ENCODE measurements at places on chromosomes 5 and 9. TPM values are rescaled to one million over a fixed set of nuclear protein-coding genes. Genes with fewer than 3 reads are reported as not detected.

LCN9 gene
- total RNA-seq: not detected

FBN2 gene
- total RNA-seq: 0.82 TPM

- H3K36me3 ChIP-seq: no peaks in the 10 kb centered on the region
- H3K4me1 ChIP-seq: no peaks in the 10 kb centered on the region
- H3K27me3 ChIP-seq: peaks cover 69% of the 10 kb centered on the region
- no peak overlapping the region for H3K27ac ChIP-seq
Measured at GRCh38 chr5:135466178-135467050, 14.3 kb upstream of the TIFAB start.

GRCh38 chr5:60945813-60946187 is 795 bp downstream of the NDUFAF2 start:
- H3K27me3 ChIP-seq: no peaks in the 10 kb centered on the region
- no peak for DNase-seq
- peak overlapping the region; percentile 88 for H3K27ac ChIP-seq
- H3K4me3 ChIP-seq: peak overlapping the region; percentile 64

GRCh38 chr9:124771867-124772679 is 962 bp upstream of the NR6A1 start:
- peak; percentile 75 for DNase-seq
- H3K27ac ChIP-seq: peak overlapping the region; percentile 88
- H3K4me1 ChIP-seq: peaks cover 39% of the 10 kb centered on the region
- no peaks in the 10 kb centered on the region for H3K36me3 ChIP-seq
- H3K27me3 ChIP-seq: peaks cover 54% of the 10 kb centered on the region

- H3K36me3 ChIP-seq: no peaks in the 10 kb centered on the region
- peak overlapping the region; percentile 94 for H3K27ac ChIP-seq
- peak; percentile 70 for DNase-seq
Measured at GRCh38 chr9:75892216-75892911, 1.9 kb downstream of the PCSK5 start.

DNA sequence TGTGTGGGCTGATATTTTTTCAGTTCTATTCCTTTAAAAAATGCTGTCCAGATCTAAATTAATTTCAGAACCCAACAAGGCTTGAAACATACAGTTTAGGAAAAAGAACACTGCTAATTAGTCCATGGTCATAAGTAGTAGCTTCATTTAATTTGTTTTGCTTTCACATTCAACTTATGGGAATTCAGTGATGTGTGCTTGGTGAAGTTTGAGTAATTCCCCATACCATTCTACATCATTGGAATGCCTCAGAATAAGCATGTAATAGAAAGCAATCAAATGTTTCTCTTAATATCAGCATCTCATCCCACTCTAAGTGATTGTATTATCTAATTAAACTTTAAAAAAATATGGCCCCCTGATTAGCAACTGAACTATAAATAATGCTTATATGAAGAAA is 2.7 kb downstream of the CNTLN start:
- DNase-seq: no peak
- H3K36me3 ChIP-seq: no peaks in the 10 kb centered on the region
- no peaks in the 10 kb centered on the region for H3K27me3 ChIP-seq
- H3K4me1 ChIP-seq: no peaks in the 10 kb centered on the region
- H3K4me3 ChIP-seq: no peak overlapping the region

DNA sequence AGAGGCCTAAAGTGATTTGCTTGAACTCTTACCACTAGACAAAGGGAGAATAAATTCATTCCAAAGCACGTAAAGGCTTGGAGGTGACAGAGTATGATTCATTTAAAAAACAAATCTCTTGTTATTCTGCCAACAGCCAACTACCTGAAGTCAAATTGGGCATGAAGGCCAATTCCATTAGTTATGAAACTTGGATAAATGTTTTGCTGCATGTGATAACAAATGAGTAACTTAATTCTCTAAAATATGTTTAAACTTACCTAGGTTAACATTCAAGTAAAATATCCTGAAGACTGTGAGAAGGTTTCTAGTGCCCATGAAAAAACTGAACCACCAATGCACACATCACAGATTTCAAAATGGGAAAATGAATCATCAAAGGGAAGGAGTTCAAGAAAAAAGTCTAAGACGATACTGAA is 120.1 kb upstream of the TSLP start:
- H3K4me3 ChIP-seq: no peak overlapping the region
- no peaks in the 10 kb centered on the region for H3K4me1 ChIP-seq
- DNase-seq: no peak
- H3K36me3 ChIP-seq: no peaks in the 10 kb centered on the region

GRCh38 chr9:636931-637591 is 204.4 kb upstream of the DMRT1 start:
- H3K27ac ChIP-seq: no peak overlapping the region
- no peak overlapping the region for H3K4me3 ChIP-seq
- DNase-seq: no peak
- H3K4me1 ChIP-seq: no peaks in the 10 kb centered on the region

GRCh38 chr9:79583952-79584654 is 12.3 kb downstream of the TLE4 start:
- H3K4me3 ChIP-seq: no peak overlapping the region
- DNase-seq: peak; percentile 31
- H3K4me1 ChIP-seq: peaks cover 30% of the 10 kb centered on the region
- no peaks in the 10 kb centered on the region for H3K27me3 ChIP-seq

- DNase-seq: no peak
- H3K27me3 ChIP-seq: no peaks in the 10 kb centered on the region
- H3K4me3 ChIP-seq: no peak overlapping the region
- H3K4me1 ChIP-seq: no peaks in the 10 kb centered on the region
- no peak overlapping the region for H3K27ac ChIP-seq
- no peaks in the 10 kb centered on the region for H3K36me3 ChIP-seq
Measured at GRCh38 chr5:6216471-6217075, 161.8 kb downstream of the MED10 start.

GRCh38 chr5:174283211-174284005 is 237.9 kb downstream of the NSG2 start:
- H3K27ac ChIP-seq: no peak overlapping the region
- H3K27me3 ChIP-seq: no peaks in the 10 kb centered on the region
- no peak for DNase-seq

DNA sequence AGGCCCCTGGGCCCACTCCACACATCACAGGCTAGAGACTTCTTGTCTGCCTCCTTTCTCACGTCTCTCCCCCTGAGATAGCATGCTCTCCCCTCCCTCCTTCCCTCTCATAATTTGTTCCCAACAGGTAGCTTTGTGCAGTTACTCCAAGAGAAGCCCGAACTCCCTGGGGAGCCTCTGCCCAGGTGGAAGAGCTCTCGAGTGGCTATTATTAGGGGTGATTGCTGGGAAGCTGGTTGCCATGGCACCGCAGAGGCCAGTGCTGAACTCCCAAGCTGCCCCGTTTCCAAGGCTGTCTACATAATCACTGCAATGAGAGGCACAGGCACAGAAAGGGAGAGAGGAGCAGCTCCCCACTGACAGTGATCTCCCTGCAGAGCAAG is 104.7 kb upstream of the GPR151 start:
- no peak overlapping the region for H3K27ac ChIP-seq
- H3K36me3 ChIP-seq: no peaks in the 10 kb centered on the region
- no peak overlapping the region for H3K4me3 ChIP-seq
- no peaks in the 10 kb centered on the region for H3K4me1 ChIP-seq

GRCh38 chr9:130138171-130138653 is 34.0 kb upstream of the NCS1 start:
- peak overlapping the region; percentile 14 for H3K27ac ChIP-seq
- DNase-seq: no peak
- no peaks in the 10 kb centered on the region for H3K36me3 ChIP-seq
- H3K27me3 ChIP-seq: no peaks in the 10 kb centered on the region
